ENCODE measurements at places on chromosomes 4 and X.

- DNase-seq, result no peak
These were observed 133.6 kb upstream of the FAM9C start for GRCh38 chrX:13177921-13178566.

- DNase-seq, result no peak
These were observed 78.8 kb downstream of the COQ2 start for GRCh38 chr4:83205760-83206159.

DNA sequence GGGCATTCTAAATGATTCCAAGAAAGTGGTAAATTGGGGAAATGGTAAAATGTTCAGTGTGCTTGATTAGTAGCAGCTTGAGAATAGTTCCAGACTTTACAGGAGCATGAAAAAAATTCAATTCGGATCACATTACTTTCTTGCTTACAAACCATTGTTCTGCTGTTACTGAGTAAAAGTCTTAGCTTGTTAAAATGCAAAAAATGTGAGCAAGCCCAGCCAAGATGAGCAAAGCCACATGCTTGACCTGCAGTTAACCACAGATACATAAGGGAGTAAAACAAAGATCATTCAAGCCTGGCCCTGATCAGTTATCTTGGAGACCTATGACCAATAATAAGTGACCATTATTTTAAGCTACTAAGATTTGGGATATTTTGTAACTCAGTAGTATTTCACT is 562.9 kb upstream of the MAGEB2 start:
- DNase-seq, result peak; percentile 11

GRCh38 chrX:66167431-66167830 is 3.4 kb downstream of the HEPH start:
- no peak for DNase-seq

- DNase-seq, result no peak
These were observed 230.2 kb upstream of the AGTR2 start for GRCh38 chrX:115940348-115940747.

- no peak for DNase-seq
These were observed 52.4 kb upstream of the TRIM2 start for GRCh38 chr4:153151535-153152455.

DNA sequence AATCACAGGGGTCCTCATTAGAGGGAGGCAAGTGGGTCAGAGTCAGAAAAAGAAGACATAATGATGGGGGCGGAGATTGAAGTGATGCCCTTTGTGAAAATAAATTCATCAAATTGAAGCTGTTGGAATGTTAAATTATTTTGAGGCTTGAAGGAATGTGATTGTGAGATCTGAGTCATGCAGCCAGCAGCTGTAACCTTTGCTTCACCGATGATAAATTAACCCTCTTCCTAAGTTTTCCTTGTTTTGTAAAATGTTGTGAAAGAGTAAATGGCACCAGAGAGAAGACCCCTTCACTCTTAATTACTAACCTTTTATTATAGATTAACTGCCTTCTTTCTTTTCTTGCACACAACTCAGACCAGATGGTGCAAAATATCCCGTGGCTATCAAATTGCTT is 47.7 kb upstream of the FAM9A start:
- no peak for DNase-seq

All from forelimb muscle (tissue), 1 donor.